ENCODE measurements at places on chromosomes 4 and X.

DNA sequence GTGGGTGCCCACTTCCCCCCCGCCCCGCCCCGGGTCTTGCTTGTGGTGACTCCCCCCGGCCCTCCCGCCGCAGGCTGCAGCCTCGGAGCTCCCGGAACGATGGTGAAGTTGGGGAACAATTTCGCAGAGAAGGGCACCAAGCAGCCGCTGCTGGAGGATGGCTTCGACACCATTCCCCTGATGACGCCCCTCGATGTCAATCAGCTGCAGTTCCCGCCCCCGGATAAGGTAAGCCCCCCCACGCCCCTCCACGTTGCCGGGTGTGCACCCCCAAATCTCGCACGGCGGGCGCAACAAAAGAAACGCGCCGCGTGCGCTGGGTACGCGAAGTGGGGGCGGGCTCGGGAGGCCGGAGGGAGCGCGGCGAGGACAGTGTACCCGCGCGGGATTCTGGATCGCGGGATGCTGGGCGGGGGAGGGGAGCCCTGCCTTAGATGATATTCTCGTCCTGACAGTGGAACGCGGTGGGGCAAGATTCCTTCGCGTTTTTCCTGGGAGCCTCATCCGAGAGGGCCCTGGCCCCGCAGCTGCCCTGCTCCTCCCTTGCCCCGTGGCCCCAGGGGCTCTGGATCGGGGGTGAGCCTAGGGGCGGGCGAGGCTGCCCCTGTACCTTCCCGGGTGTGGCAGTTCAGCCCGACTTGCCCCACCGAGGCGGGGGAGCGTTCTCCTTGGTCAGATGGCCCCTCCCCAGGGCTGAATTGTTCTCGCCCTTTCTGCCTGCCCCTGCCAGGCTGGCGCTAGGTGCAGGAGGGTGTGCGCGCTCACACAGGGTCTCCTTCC, 819 bp downstream of the NSG1 start:
- DNase-seq = peak; percentile 34

DNA sequence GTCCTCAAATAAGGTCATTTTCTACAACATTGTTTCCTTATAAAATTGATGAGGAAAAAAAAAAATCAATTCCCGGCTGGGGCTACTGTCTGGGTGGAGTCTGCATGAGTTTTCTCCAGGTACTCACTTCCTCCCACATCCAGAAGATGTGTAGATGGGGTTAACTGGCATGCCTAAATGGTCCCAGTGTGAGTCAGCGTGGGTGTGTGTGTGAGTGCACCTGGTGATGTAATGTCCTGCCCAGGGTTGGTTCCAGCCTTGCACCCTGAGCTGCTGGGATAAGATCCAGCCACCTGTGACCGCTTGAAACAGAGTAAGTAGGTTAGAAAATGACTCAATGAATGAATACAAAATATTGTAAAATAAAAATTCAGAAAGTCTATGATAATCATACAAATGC, 11.1 kb downstream of the USP26 start:
- no peak for DNase-seq

GRCh38 chr4:137678796-137679195, 146.5 kb upstream of the PCDH18 start:
- DNase-seq = no peak

DNA sequence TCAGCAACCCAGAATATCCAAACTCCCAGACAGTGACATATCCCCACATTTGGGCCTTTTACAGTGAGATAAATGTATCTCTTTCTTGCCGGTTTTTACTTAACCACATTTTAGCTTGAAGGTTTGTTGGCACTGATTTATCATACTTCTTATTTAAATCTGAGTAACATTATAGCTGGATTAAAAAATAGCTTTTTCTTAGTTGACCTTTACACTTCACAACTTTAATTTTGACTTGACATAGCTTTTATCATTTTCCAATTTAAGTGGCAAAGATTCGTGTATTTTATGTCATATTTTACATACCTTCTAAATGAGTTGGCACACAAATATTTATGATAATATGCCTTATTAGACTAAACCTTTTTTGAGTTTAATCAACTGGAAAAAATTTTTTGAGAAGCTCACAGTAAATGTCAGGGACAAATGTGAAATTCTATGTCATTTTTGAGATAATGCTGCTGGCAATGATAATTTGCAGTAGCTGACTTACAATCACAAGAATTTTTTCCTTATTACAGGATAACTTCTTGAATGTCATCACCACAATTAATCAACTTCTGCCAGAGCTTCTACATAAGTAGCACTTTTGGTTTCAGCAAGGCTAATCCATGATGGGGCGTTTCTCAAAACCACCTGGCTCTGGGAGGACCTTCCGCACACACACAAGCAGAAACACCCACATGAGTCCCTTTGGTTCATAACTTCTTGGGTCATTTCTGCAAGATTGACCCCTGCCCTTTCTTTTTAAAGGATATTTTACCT, 80.3 kb downstream of the SYTL5 start:
- no peak for DNase-seq

DNA sequence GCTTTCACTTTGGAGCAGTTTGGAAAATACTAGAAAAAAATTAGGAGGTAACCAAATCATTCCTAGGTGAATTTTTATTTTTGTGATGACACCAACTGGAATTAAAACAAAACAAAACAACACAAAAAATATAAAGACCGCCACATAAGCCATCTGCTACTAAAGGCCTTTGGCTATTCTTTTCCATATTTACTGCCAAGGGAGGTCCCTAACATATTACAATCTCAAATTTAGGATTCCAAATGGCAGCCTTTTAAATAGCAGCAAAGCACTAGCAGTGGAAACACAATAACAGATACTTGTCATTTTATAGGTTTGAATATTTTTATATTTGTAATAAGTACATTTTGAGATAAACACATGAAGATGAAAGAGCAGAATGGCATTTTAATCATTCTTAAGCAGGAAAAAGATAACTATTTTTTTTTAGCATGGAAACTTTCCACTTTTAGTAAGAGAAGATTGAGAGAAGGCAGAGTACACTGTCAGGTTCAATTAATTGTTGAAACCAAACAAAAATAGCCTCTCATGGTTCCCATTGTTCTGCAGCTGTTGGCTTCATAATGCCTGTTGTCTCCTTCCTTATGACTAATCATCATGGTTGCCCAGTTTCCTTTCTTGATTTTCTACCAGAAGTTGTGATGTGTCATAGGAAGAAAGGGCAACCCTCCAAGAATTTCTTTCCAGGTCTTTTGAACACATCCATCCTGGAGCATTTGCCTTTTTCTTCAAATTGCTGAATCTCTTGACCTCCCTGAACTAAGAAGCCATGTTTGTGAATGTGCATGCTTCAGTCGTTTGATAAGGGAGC, 219.0 kb upstream of the EMCN start:
- DNase-seq = no peak

DNA sequence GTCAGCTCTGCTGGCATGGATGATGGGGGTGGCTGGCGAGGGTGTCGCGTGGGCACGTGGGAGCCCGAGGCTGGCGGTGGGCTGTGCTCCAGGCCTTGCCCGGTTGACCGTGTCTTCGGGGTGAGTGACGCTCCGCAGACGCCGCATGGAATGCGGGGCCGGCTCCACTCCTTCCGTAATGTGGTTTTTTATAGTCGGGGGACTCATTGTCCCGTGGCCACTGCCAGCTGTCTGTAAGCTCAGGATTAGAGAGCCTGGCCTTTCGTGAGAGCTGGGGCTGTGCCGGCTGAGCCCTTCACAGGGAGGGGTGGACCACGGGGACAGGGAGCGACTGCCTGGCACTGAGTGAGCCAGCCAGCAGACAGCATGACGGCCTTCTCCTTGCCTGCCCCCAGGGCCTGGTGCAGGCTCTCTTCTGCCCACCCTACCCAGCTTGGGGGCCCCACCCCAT, 20.4 kb downstream of the DOK7 start:
- DNase-seq = no peak
